ENCODE measurements at places on chromosomes 6 and 20.
A peak's percentile ranks its signal among the peaks of the same experiment; 100 is the strongest.

DNA sequence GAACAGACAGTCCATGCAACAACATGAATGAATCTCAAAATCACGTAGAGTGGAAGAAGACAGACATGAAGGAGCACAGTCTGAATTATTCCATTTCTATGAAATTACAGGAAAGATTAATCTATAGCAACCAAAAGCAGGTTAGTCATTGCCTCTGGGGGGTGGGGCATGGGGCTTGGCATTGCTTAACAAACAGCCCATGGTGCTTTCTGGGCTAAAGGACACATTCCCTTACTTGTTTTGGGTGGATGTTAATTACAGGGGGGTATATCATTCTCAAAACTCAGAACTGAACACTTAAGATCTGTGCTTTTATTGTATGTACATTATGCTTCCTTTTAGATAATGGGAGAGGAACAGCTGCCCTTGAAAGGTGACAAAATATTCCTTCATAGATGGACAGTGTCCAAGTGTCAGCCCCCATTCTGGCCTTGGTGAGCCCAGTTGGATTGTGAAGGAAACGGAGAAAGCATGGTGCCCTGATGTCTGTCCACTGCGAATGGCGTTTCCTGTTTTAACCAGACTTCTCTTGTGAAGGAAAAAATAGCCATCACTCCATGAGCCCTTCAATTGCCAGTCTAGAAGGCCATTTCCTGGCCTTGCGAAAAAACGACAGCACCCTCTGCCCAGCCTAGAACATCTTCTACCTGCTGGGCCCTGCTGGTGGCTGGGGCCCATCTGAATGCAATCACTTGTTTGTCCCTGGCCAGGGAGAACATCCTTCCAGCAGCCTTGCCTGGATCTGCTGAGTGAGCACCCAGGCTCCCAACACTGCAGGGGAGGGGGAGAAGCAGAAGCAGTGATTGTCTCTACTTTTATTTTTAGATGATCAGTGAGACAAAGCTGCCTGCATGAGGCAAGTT, 179.7 kb downstream of the BCAS1 start:
- DNase-seq = no peak

DNA sequence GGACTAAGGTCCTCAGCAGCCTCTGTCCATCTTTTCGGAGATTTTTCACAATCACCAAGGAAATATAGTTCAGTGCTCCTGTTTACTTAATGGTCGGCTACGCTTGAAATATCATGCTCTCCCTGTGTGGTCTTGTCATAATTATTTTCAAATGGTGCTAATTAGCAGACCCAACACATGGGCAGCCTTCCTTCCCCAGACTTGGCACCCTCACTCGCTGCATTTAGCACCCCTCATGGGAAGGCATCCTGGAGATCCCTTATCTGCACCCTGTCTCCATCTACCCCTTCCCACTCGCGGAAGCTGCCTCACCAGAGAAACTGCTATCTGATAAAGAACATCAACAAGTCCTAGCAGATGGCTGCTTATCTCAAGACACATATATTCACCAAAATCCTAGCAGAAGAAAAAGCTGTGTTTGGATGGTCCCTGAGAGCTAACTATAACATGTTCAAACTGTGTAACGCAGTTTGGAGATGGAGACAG, 131.0 kb upstream of the ESR1 start:
- no peak for DNase-seq

DNA sequence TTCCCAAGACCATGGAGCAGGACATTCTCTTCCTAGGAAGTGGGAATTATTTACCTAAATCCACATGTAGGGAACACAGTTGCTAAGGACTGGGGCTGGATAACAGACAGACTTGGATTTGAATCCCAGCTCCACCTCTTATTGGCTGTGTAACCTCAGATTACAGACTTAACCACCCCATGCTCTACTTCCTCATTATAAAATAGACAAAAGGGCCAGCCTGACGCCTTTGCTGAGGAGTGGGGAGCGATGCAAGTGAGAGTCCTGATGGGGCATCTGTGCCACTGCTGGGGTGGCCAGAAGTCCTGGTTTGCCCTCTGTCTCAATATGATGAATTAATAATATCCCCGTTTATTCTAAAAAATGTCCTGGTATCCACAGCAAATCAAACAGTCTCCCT, 46.8 kb downstream of the SPATA2 start:
- DNase-seq = no peak

DNA sequence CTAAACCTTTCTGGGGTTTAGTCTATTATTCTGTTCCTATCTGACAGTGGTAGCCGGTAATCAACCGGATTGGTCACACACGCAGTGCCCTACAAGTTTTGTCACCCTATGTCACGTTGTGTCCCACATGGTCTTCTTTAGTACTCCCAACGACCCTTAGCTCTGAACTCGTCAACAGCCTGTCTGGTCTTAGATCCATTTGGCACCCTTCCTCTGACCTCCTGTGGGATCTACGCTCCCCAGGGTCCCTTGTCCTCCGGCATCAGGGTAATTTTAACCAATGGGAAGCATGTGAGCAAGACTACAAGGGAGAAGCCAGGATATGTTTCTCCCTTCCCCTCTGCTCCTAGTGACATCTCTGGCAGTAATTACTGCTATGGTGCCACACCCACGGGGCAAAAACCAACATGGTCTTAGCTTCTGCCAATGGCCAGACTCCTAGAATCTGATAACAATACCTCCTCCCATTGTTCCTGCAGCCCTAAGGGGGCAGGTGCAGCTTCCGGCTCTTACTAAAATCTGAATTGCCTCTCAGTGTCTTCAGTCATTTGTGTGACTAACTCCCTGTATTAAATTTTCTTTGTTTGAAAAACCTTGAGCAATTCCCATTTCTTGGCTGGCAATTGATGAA, 56.6 kb downstream of the MAFB start:
- no peak for DNase-seq

- peak; percentile 85 for DNase-seq
These were observed 7.1 kb downstream of the HSPA1B start for GRCh38 chr6:31834367-31835250.

- DNase-seq = peak; percentile 26
These were observed 4.2 kb downstream of the UBE2J1 start for GRCh38 chr6:89348372-89348771.

- DNase-seq = no peak
These were observed 38.8 kb upstream of the SLA2 start for GRCh38 chr20:36684747-36685146.

Measured in fibroblast of pulmonary artery (primary cell).